Glomerular endothelial cell (primary cell): ENCODE measurements at places on chromosomes 16 and 17.

- peak; percentile 54 for DNase-seq
These were observed 63.6 kb downstream of the SMG6 start for GRCh38 chr17:2239882-2240430.

GRCh38 chr17:8056232-8056975, 17.5 kb downstream of the ALOX15B start:
- DNase-seq = peak; percentile 37

- DNase-seq = no peak
These were observed 15.5 kb downstream of the TBC1D24 start for GRCh38 chr16:2490190-2491105.

DNA sequence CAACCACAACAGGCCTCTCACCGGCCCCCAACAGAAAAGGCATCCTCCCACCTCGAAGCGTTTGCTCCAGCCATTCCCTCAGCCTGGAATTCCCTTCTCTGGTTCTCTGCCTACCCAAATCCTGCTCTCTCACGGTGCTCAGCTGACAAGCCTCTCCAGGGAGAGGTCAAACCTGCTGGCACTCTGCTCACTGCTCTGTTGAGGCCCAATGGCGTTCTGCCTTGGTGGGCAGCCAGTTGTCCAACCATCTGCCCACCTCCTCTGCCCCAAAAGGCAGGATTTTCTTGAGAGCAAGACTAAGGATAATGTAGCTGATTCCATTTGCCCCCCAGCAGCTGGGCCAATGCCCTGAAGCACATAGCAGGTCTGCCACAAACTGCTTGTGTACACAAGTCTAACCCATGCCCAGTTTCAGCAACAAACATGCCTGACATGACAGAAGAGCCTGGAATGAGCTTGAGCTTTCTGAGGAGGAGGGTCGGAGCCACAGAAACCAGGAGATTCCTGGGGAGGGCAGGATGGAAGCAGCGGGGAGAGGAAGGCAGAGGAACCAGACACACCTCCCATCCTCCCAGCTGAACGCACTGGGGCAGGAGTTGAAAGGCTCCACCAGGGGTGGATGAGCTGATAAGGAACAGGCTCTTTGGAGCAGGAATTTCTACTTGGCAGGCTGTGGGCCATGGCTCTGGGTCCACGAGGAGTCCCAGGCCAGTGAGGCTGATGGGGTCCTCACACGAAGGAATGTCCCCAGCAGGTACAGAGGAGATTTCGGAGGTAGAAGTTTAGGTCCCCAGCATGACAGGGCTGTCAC, 23.9 kb downstream of the ARHGAP27 start:
- DNase-seq = no peak

- no peak for DNase-seq
These were observed 16.8 kb upstream of the TVP23A start for GRCh38 chr16:10835281-10835931.

DNA sequence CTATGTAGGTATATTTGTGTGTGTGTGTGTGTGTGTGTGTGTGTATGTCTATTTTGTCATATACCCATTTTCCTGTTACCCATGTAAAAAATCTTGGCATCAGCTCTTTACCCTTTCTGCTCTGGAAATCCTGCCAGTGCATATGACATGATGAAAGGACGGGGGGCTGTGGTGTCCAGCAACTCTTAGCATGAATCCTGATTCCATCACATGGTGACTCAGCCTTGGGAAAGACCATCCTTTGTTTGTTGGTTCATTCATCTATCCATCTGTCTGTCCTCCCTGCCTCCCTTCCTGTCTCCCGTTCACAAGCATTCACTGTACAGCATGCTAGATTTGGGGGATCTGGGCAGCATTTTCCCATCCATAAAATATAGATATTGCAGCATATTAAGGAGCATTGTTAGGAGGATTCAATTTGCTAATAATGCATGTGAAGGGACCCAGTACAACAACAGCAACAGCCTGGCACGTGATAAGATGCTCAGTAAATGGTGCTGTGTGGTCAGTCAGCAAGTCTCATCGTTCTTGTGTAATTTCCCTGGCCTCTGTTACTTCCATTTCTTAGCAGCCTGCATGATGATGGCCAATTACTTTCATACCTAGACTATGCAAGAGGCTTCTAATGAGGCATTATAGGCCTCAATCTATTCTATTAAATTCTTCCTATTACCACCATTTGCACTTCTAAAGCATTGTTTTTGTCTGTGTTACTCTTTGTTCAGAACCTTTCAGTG, 191.0 kb downstream of the PRKCA start:
- no peak for DNase-seq

GRCh38 chr16:59470556-59470955, 736.4 kb upstream of the GOT2 start:
- no peak for DNase-seq

GRCh38 chr17:18992454-18993130, 12.0 kb downstream of the FAM83G start:
- DNase-seq = no peak

- DNase-seq = no peak
These were observed 28.2 kb downstream of the MAP1LC3B start for GRCh38 chr16:87420026-87421002.

- DNase-seq = no peak
These were observed 20.5 kb downstream of the EIF4A3 start for GRCh38 chr17:80126449-80126715.

DNA sequence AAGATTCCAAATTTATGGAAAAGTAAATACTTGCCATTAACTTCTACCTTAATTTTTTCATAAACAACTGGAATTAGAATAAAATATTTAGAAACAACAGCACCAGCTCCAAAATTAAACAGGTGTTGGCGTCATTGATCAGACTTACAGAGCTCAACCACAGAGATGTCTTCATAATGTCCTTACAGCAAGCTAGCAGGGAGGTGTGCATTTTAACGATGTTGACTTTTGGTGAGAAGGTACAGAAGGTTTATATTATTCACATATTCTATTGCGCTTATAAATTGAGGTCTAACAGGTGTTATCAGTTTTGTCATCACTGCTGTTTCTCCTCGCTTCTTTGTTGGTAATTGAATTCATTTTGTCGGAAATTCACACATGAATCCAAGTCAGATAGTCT, 226.2 kb upstream of the CA10 start:
- no peak for DNase-seq
